ENCODE measurements at places on chromosomes 4 and X.

GRCh38 chr4:159777689-159778088 lies 674.8 kb downstream of the RAPGEF2 start:
- DNase-seq, result no peak

- no peak for DNase-seq
Measured at GRCh38 chr4:8090312-8090711, 68.3 kb downstream of the ABLIM2 start.

- no peak for DNase-seq
Measured at GRCh38 chr4:182880387-182881356, 36.5 kb downstream of the DCTD start.

GRCh38 chr4:85005865-85006377 lies 39.4 kb upstream of the WDFY3 start:
- no peak for DNase-seq

DNA sequence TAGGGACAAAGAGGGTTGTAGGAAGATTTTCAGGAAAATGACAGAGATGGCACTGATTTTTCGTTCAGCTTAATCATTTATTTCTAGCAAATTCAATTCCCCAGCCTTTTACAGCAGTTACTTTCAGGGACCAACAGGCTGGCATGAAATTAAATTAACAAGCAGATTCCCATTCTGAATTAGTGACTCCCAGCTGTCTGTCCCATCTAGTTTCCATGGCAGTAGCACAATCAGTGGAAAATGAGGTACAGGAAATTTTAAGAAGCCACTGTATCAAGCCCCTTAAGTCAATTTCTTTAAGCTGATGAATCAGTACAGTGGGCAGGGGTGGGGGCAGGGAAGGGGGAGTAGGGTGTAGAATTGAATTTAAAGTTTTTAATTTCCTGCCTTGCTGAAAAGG lies 121.1 kb upstream of the TEX13C start:
- no peak for DNase-seq

GRCh38 chrX:148070504-148070877 lies 89.4 kb downstream of the FMR1NB start:
- no peak for DNase-seq

DNA sequence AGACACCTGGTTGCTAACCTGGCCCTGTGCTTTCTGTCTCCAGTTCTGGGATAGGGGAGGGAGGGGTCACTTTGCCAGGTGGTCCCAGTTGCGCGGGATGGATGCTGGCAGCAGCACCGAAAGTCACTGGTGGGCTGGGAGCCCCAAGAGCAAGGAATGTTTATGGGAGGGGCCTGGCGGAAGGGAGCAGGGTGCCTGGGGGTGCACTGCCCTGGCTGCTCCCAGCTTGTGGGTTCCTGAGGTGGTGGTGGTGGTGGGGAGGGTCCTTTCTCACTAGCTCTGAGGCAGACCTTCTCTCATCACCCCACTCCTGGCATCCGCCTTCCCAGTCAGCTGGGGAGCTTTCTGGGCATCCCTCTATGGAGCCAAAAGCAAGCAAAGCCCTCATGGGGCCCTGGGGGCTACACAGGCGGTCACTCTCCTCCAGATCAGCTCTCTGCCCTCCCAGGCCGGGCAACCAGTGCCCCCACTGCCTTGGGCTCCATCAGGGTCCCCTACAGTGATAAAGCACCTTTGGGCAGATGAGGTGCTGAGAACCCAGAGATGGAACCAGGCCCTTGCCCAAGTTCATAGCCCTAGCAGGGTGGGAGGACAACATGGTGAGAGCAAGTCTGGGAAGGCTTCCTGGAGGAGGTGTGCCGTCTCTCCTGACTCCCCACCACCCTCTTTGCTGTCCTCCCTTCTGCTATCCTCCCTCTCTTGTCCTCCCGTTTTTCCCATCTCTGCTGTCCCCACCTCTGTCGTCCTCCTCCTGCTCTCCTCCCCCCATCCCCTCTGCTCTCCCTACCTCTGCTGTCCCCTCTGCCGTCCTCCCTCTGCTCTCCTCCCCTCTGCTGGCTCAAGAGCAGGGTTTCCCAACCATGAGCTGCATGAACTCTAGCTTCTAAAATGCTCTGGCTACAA lies 16.0 kb downstream of the FGFR3 start:
- DNase-seq, result no peak

GRCh38 chr4:119207051-119207450 lies 5.5 kb upstream of the USP53 start:
- DNase-seq, result no peak

- no peak for DNase-seq
Measured at GRCh38 chr4:56748271-56748670, 67.2 kb upstream of the HOPX start.

- DNase-seq, result no peak
Measured at GRCh38 chr4:9916937-9917336, 104.4 kb downstream of the SLC2A9 start.

DNA sequence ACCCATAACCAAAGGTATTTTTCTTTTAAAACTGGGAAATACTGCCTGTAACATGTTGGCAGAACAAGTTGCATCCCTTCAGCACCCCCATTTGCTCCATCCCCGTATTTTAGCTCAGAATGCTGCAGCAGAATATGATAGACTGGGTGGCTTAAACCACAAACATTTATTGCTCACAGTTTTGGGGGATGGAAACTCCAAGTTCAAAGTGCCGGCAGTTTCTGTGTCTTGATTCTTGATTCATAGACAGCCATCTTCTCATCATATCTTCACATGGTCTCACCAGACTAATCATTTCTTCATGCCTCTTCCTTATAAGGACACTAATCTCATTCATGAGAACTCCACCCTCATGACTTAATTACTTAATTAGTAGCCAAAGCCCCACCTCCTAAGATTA lies 10.5 kb upstream of the INPP4B start:
- DNase-seq, result no peak

DNA sequence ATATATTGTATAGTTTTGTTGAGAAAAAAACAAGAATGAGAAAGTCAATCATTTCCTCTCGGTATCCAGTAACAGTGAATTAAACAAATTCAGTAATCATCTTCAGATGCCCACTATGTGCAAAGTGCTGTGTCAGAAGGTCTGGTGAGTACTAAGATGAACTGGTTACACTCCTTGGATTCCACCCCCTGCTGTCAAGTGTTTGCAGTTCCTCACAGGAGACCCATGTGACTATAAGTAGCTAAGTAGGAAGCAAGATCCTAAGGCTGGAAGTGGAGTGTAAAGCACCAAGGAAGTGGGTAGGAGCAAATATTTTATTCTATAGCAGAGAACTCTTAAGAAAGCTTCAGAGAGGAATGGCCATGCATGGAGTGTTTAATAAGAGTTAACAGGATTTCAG lies 73.6 kb downstream of the SNX25 start:
- no peak for DNase-seq

GRCh38 chr4:25090516-25090915 lies 59.8 kb upstream of the LGI2 start:
- no peak for DNase-seq

DNA sequence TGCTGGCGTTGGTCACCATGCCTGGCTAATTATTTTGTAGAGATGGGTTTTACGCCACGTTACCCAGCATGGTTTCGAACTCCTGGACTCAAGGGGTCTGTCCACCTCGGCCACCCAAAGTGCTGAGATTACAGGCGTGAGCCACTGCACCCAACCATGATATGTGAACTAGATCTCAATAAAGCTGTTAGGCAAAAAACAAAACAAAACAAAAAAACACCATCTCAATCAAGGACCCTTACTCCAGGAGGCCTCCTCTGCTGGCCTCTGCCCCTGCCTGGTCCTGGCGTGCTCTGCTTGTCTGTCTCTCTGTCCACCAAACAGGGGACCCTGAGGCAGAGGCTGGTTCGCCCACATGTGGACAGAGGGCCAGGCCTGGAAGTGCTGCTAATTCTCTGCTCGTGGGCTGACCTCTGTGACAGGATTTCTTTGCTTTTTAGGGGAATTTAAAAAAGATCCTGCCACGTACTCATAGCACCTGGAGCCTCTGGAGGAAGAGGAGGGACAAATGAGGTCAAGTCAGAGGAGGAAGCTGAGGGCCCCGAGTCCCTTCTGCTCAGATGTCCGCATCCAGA lies 32.7 kb upstream of the WFS1 start:
- DNase-seq, result no peak

DNA sequence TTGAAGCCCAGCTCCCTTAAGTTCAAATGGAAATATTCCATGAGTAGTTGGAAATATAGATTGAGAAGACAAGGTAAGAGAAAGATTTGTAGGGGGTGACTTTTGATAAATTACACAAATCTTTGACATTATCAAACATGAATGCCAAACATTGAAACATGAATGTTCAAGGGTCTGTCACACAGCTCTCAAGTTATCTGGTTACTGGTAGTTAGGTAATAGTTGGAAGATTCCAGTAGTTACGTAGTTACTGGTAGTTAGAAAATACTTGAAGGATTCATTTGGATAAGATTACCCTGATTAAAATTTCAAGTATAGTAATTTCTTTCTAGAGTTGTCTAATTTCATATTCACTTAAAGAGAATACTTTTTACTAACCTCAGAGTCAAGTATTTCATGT lies 20.7 kb downstream of the KIAA0232 start:
- DNase-seq, result no peak

- no peak for DNase-seq
Measured at GRCh38 chrX:39996536-39996935, 101.2 kb downstream of the BCOR start.

DNA sequence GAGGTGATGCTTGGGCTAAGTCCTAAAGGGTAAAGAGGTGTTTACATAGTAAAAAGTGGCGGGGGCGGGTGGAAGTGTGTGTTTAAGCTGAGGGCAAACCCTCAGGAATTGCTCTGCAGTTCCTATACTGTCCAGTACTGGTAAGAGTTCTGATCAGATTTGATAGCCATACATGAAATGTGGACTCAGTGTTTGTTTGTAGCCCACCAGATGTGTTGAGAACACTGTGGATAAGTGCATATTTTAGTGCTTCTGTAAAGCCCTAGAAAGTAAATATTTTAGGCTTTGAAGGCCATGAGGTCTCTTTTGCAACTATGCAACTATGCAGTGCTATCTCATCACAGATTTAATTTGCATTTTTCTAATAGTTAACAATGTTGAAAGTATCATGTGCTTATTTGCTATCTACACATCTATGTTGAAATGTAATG lies 80.7 kb upstream of the EOLA2 start:
- no peak for DNase-seq

- DNase-seq, result no peak
Measured at GRCh38 chr4:98677799-98678198, 19.4 kb upstream of the TSPAN5 start.

DNA sequence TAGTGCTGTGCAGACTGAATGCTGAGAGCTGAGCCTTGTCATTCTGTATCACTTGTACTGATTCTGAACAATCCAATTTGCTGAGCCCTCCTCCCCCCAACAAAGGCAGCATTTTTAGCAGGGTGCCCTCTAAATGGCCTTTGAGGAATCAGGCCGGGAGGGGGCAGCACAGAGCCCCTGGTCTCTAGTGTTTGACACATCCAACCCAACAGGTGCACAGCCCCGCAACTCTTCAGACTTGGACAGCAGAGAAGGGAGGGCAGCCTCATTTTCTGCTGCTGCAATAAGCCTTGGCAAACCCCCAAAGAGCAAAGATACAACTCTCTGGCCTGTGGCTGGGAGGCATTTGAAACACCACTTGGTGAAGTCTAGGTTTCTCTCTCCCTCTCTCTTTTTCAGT lies 3.4 kb downstream of the ATP1B4 start:
- DNase-seq, result peak; percentile 58

- DNase-seq, result no peak
Measured at GRCh38 chr4:128385683-128386304, 98.2 kb upstream of the PGRMC2 start.

- peak; percentile 64 for DNase-seq
Measured at GRCh38 chrX:41275661-41276609, 58.0 kb upstream of the DDX3X start.

DNA sequence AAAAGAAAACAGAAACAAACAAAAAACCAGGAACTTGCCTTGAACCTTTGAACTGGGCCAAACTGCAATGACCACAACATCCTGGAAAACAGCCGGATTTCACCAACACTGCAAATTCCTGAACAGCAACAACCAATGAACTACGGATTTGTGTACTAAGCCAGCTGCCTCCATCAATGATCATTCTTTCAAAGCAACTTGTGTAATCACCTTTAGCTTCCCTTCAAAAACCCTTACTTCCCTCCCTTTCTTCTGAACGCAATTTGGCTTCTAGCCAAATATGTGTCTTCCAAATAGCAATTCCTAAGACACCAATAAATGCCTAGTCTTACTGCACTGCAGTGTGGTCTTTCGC lies 98.5 kb upstream of the FAM47C start:
- DNase-seq, result no peak

- DNase-seq, result no peak
Measured at GRCh38 chr4:144906181-144906925, 191.6 kb downstream of the ANAPC10 start.

DNA sequence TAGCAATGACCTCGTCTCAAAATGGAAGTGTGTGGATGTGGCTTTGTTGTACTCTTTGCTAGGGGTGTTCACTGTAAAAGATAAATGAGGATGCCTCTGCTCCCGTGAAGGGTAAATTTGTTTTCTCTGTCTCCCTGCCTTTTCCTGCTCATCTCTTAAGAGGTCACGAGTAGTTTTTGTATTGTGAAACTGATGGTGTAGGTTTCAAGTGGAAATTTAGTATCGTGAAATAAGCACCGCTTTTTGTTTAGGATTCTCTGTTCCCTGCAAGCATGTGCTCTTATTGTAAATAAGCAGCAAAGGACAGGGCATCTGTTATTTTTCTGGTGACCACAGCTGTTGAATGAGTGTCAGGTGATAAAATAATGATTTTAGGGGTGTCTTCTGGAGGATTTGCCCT lies 104.6 kb downstream of the PHEX start:
- no peak for DNase-seq

DNA sequence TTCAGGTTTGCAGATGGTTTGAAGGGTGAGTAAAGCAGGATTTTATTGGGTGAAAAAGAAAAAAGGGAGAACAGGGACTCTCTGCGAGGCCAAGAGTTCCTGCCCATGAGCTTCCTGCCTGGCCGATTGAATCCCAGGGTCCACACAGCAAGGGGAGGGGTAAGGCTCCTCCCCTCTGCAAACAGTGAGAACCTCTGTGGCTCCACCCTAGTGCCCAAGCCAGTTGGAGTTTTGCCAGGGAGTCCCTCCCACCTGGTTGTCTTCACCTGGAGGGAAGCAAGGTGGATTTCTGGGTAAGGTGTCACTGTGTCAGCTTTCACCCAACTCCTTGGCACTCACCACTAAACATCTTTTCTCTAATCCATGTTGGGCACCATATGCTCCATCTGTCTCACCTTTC lies 70.9 kb downstream of the PDHA2 start:
- DNase-seq, result no peak

- no peak for DNase-seq
Measured at GRCh38 chr4:174117445-174117844, 166.0 kb downstream of the FBXO8 start.

- no peak for DNase-seq
Measured at GRCh38 chr4:7630568-7631287, 196.0 kb upstream of the PSAPL1 start.

All from activated T-cell treated with anti-CD3 and anti-CD28 coated beads, Interleukin-2, amount 50 U/mL, for 1 hour (primary cell).